ENCODE measurements at places on chromosomes 12 and 14. TPM values are rescaled to one million over a fixed set of nuclear protein-coding genes. Genes with fewer than 3 reads are reported as not detected.

DNA sequence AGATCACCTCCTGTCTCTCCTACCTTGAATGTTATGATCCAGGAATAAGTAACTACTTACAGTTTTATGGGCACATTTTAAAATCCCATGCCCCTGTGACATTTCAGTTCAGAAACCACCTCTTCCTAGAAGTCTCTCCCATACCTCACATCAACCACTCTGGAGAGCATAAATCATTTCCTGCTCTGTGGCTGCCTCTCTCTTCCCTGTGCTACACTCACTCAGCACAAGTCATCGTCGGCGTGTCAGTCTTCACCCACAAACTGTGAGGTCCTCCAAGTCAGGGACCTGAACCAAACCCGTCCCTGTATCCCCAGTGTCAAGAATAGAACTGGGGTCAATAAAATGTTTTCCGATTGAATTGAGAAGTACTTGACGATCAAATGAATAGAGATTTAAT, 863.3 kb downstream of the BCL11B start:
- no peak overlapping the region for H3K4me3 ChIP-seq
- no peaks in the 10 kb centered on the region for H3K36me3 ChIP-seq
- H3K27me3 ChIP-seq = no peaks in the 10 kb centered on the region
- no peak overlapping the region for H3K27ac ChIP-seq
- no peak for DNase-seq

DNA sequence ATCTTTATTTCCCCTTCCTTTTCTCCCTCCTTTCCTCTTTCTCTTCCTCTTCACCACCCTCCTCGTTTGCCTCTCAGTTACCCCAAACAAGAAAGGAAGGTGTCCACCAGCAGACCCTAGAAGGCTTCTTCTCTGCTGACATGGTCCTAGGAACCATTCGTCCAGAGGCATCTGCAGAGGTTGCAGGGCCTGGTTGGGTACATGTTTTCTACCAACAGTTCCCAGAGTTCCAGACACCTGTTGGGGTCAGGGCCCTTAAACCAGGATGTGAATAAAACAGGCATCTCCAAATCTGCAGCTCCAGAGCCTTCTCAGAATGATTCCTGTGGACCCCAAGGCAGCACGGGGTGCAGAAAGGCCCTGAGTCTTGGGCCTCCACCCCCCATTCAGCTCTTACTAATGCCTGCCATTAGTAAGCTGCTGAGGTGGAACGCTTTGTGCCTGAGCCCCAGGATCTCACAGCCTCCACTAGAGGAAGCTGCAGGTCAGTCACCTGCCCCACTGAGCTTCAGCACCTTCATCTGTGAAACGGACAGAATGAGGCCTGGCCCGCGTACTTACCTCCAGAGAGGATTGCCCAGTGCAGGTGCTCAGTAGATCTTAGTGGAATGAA, 130.4 kb downstream of the DICER1 start:
- H3K4me3 ChIP-seq = no peak overlapping the region
- no peaks in the 10 kb centered on the region for H3K27me3 ChIP-seq
- no peak for DNase-seq
- no peaks in the 10 kb centered on the region for H3K4me1 ChIP-seq
- H3K36me3 ChIP-seq = no peaks in the 10 kb centered on the region

- H3K27ac ChIP-seq = no peak overlapping the region
- H3K4me1 ChIP-seq = no peaks in the 10 kb centered on the region
- H3K4me3 ChIP-seq = no peak overlapping the region
- DNase-seq = no peak
These were observed 93.6 kb upstream of the FERMT2 start for GRCh38 chr14:53044486-53044885.

DNA sequence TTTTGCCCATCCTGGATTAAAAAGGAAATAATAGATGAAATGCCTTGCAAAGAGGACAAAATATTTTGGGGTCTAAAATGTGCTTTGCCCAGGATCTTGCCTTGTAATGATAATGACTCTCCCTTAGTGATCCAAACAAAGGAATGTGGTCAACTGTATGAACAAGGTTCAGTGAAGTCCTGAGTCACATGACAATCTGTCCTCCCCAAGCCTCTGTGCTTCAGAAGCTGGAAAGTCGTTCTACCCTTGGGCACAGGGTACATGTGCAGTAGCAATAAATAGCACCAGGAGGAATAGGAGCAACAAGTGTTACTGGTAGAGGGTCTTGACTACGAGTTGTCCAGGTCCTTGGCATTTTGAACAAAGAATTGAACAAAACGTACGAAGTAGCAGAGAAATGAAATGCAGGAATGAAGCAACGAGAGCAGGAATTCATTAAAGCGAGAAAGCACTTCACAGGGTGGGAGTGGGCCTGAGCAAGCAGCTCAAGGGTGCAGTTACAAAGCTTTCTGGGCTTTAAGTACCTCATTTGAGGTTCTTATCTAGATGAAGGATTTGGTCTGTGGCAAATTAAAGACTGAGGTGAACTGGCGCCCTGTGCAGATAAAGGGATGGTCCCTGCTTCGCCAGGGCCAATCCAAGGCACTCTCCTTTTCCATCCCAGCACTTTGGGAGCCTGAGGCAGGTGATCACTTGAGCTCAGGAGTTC, 65.8 kb downstream of the RESF1 start:
- peaks cover 4% of the 10 kb centered on the region for H3K4me1 ChIP-seq
- no peak for DNase-seq
- no peaks in the 10 kb centered on the region for H3K36me3 ChIP-seq
- no peak overlapping the region for H3K27ac ChIP-seq
- H3K27me3 ChIP-seq = no peaks in the 10 kb centered on the region
- no peak overlapping the region for H3K4me3 ChIP-seq

- H3K4me3 ChIP-seq = peak within 1 kb of the TSS; percentile 69
- peaks cover 33% of the 10 kb centered on the region for H3K36me3 ChIP-seq
- H3K27me3 ChIP-seq = no peaks in the 10 kb centered on the region
- DNase-seq = peak; percentile 77
These were observed at the start of gene CDH24 for GRCh38 chr14:23056956-23057756. TSS of gene CDH24 (minus strand) at chr14:23057520. CDS start at chr14:23055733, 1,787 bp downstream.

DNA sequence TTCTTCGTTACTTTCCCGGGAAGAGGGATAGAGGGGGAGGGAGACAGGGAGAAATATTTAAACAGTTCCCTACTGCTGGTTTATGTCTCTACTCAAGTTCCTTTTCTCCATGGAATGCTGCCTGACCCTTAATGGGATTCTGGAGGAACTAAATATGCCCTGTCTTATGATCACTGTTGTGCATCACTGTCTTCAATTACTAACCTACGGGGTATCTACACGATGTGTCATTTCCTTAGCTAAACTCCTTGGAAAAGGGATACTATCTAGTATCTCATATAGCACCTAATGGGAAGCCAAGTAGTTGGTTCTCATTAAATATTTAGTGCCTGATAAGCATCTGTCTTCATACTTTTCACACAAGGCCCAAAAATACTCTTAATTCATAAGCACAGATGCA, 37.5 kb upstream of the FBLN5 start:
- no peak overlapping the region for H3K4me3 ChIP-seq
- DNase-seq = no peak
- H3K36me3 ChIP-seq = peaks cover 34% of the 10 kb centered on the region
- H3K4me1 ChIP-seq = no peaks in the 10 kb centered on the region

DNA sequence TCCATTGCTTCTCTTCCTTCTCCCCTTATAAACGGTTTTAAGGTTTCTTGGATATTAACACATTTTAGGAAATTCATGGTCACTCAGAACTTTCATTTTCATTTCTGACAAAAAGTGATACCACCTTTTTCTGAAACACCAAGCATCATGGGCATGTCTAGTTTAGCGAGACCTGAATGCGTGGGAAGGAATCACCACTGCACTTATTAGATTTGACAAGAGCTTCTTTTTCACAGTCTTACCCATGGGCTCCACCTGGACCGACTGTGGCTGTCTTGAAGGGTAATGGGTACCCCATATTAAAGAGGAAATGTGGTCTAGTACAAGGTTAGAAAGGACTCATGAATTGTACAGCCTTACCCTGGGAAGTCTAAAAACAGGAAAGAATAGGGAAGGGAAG, 95.4 kb downstream of the KCNK10 start:
- no peaks in the 10 kb centered on the region for H3K4me1 ChIP-seq
- H3K27ac ChIP-seq = no peak overlapping the region
- H3K36me3 ChIP-seq = no peaks in the 10 kb centered on the region
- H3K27me3 ChIP-seq = no peaks in the 10 kb centered on the region
- H3K4me3 ChIP-seq = no peak overlapping the region

- H3K36me3 ChIP-seq = no peaks in the 10 kb centered on the region
- no peaks in the 10 kb centered on the region for H3K4me1 ChIP-seq
- no peak for DNase-seq
These were observed 123.9 kb downstream of the PRMT8 start for GRCh38 chr12:3614806-3615466.

DNA sequence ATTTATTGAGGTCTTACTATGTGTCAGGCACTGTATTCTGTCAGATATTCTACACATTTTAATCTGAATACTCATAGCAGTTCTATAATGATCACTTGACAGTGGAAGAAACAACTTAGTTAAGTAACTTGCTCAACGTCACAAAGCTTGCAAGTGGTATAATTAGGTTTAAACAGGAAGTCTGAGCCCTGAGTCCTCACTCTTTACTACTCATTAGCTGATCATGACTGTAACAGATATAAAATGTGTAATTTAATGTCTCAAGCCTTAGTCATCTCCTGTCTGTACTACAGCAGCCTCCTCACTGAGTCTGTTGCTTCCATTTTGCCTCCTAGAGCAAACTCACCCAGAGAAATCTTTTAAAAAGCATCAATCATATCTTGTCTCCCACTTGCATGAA, 38.9 kb downstream of the PPP4R4 start:
- H3K27ac ChIP-seq = no peak overlapping the region
- no peak for DNase-seq
- H3K27me3 ChIP-seq = no peaks in the 10 kb centered on the region
- H3K4me3 ChIP-seq = no peak overlapping the region

DNA sequence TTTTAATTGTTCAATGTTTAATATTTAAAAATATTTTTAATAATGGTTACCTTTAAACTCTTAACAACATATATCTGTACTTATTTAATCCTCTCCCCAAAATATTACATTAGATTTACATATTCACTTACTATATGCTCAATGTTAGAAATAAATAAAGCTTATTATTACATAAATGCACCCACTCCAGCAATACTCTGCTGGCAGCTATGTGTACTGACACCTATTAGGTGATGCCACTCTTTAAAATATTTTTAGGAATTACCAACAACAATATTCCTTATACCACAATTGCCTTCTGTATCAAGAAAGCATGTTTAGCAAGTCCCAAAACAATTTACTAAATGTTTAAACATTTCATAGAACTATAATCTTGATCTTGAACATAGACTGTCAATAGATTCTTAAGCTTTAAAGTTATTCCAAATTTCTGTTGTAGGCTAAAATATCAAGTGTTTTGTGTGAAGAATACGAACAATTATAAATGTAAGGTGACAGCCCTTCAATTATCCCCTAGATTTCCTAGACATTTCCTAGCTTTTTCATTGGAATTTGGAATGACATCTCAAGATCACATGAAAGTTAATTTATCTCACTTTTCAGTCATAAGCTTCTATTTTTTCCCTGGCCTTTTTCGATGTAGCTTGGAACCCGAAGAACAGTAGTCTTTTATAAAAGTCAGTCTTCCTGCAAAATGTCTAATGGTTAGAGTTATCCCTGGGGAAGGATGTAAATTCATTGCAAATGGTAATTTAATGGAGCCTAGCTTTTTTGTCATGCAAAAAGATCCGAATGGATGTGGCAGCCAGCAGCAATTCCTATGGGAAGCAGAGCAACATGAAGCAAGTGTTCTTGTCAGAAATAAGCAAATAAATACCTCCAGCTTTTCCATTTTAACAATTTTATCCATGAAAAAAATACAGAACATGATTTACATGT, 907.5 kb upstream of the ATXN7L3B start:
- H3K27me3 ChIP-seq = no peaks in the 10 kb centered on the region
- DNase-seq = no peak
- no peaks in the 10 kb centered on the region for H3K36me3 ChIP-seq
- H3K4me1 ChIP-seq = no peaks in the 10 kb centered on the region
- H3K4me3 ChIP-seq = no peak overlapping the region

DNA sequence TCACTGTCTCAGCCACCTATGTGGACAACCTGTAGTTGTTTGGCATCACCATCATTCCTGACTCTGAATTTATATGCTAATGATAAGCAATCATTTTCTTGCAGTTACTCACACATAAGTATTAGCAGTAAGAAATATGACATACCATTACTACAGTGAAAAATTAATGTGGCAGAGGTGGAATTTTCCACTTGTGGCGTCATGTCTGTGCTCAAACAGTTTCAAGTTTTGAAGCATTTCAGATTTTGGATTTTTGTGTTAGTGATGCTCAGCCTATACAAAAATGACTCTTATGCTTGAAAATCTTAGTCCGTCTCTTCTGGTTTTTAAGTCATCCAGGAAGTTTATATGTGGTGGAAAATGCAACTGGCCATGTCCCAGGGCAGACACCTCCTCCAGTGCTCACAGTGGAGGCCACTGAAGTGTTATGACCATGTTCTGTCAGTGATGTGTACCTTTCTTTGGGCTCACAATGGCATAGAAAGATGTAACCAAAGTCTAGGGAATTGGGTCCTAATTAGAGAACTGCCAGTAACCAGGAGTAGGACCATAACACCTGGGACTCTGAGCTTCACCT, 220.6 kb downstream of the SYT1 start:
- no peak overlapping the region for H3K4me3 ChIP-seq
- no peaks in the 10 kb centered on the region for H3K27me3 ChIP-seq
- no peak overlapping the region for H3K27ac ChIP-seq
- no peak for DNase-seq

DNA sequence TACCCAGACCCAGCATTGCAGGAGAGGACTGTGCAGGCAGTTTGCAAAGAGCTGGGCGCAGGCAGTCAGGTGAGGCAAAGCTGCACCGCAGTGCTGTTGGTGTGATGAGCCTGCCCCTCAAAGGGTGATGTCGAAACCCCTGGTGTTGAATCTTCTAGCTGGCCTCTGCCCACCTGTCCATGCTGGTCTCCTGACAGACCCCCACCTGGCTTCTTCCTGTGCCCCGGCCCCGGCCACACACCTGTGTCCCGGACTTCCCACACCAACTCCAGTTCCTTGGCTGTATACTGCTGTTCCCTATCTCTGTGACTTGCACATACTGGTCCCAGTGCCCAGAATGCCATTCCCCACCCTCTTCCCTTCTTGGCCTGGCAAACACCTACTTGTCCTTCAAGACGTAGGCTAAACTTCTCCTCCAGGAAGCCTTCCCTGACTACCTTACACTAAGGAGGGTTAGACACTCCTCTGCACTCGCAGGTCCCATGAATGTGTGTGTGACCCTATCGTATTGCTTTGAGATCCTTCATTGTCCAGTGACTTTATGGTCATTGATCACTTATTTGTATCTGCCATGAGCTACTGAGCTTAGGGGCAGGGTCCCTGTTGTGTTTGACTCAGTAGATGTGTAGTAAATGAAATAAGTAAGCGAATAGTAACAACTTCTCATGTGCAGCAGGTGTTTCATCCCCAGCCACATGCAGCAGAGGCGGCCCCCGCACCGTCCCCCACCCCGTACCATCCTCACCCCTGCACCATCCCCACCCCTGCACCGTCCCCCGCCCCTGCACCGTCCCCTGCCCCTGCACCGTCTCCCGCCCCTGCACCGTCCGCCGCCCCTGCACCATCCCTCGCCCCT, 37.4 kb downstream of the ESRRB start:
- H3K27ac ChIP-seq = no peak overlapping the region
- DNase-seq = no peak
- H3K4me1 ChIP-seq = no peaks in the 10 kb centered on the region
- H3K36me3 ChIP-seq = no peaks in the 10 kb centered on the region
- H3K27me3 ChIP-seq = peaks cover 36% of the 10 kb centered on the region

GRCh38 chr14:67583711-67584644, 16.1 kb downstream of the PIGH start:
- H3K27ac ChIP-seq = no peak overlapping the region
- H3K36me3 ChIP-seq = peaks cover 65% of the 10 kb centered on the region
- H3K27me3 ChIP-seq = no peaks in the 10 kb centered on the region

SERPINA3 gene
- 0.51 TPM for polyA plus RNA-seq

CMKLR1 gene
- 3.4 TPM for polyA plus RNA-seq

ACRBP gene
- polyA plus RNA-seq = 4.0 TPM

KLRC3 gene
- 0.72 TPM for polyA plus RNA-seq

Data from large intestine (tissue), 12 donors.